ENCODE measurements at places on chromosomes 3 and 15.

DNA sequence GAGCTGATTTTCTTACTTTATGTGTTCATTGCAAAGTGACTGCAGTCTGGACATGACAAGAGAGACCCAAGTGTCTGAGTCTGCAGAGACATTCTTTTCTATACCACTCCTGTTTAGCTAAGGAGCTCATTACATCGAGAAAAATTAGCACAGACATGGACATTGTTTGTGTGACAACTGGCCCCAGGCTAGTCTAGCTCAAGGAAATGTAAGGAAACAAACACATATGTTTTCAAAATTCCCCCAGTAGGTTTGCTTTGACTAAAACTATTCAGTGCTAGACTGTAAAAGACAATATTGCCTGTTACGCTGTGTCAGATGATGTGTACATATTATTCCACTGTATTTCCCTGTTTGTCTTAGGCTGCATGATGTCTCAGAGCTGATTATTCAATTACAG lies 40.9 kb downstream of the TPRG1 start:
- no peak for DNase-seq

DNA sequence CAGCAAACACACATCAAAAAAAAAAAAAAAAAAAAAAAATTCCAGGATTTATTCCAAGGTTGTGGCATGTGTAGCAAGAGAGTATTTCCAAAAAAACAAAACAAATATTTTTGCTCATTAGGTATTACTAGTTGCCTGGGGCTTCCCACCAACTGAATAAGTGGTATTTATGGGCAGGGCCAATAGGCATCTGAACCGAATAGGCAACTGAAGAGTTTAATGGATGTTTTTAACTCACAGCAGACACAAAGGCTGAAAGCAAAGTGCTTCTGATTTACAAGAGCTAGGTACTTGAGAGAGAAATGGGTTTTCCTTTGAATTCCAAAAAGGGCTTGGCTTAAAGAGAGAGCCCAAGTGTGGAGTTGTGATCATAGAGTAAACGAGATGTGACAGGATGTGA lies 21.4 kb downstream of the EIF4E3 start:
- DNase-seq: no peak

DNA sequence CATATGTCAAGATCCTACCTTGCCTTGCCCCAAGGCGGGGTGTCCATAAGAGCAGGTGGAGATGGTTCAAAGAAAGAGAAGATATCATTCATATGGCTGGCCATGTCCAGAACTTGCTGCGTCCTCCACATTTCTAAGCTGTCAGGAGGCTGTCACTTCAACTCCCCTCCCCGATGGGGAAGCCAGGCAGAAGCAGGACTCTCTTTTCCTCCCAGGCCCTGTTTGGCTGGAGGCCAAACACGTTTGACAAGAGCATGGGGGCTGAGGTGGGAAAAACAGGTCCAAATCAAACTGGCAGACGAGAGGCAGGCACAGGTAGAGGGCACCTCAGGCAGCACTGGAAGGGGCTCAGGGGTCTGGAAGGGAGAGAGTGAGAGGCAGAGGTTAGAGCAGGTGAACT lies 37.7 kb downstream of the MESD start:
- no peak for DNase-seq

DNA sequence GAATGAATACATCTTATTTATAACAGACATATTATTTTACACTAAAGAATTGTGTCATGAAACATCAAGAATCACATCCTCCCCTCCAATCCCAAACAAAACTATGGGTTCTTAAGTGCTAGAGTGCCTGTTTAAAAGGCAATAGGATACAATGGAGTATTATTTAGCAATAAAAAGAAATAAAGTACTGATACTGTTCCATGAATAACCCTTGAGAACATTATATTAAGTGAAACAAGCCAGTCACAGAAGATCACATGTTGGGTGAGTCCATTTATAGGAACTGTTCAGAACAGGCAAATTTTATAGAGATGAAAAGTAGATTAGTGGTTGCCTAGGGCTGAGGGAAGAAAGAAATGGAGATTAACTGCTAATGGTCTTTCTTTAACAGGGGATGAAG lies 86.5 kb downstream of the ANKRD28 start:
- no peak for DNase-seq

- no peak for DNase-seq
These were observed 112.0 kb upstream of the HACD2 start for GRCh38 chr3:123696808-123697207.

DNA sequence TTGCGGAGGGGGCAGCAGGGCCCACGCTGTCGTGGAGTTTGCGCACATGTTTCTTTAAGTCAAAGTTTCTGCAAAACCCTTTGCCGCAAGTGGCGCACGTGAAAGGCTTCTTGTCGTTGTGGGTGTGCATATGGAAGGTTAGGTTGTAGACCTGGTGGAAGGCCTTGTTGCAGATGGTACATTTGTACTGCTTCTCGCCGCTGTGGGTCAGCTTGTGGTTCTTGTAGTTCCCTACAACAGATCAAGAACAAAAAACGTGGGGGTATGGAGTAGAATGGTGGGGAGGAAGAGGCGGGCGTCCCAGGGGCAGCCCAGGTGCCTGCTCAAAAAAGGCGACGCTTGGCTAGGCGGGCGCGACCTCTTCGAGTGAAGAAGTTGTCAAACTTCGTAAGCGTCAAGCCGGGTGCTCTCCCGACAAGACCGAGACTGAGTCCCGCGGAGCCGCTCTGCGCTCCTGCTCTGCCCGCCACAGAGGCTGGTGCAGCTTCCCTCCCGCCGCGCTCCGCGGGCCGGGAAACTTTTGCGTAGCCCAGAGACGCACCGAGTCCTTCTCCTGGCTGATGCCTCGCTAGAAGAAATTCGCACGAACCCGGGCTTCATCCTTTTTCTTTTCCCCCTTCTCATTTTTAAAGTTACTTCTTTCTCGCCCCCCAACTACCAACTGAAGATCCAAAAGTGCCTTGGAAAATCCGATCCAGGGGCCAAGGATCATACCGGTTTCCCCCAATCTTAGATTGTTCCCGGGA lies 3.1 kb downstream of the FEZF2 start:
- DNase-seq: no peak

- DNase-seq: no peak
These were observed 22.9 kb downstream of the EPHB3 start for GRCh38 chr3:184584464-184584891.
